ENCODE measurements at places on chromosomes 5 and 9.

DNA sequence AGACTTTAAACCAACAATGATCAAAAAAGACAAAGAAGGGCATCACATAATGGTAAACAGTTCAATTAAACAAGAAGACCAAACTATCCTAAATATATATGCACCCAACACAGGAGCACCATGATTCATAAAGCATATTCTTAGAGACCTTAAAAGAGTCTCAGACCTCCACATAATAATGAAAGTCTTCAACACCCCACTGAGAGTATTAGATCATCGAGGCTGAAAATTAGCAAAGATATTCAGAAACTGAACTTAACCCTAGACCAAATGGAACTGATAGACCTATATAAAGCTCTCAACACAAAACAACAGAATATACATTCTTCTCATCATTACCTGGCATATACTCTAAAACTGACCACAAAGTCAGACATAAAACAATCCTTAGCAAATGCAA, 11.7 kb upstream of the SPINK14 start:
- no peak for DNase-seq

- peak; percentile 71 for DNase-seq
Measured at GRCh38 chr5:116242343-116242742, 157.5 kb downstream of the COMMD10 start.

- DNase-seq, result peak; percentile 57
Measured at GRCh38 chr5:81315336-81315735, 13.9 kb downstream of the ZCCHC9 start.

GRCh38 chr5:91174396-91174795, 208.7 kb downstream of the ARRDC3 start:
- DNase-seq, result no peak

All from fibroblast of skin of left quadriceps (primary cell).